ENCODE measurements at places on chromosomes 16 and 17. TPM values are rescaled to one million over a fixed set of nuclear protein-coding genes. Genes with fewer than 3 reads are reported as not detected.

Gene TOM1L2
- 77.1 TPM for total RNA-seq

Gene TMEM170A
- 33.0 TPM for total RNA-seq

Gene MEIOB
- 105 TPM for total RNA-seq

Gene STX1B
- total RNA-seq: 5.4 TPM

Gene MRPS7
- 87.4 TPM for total RNA-seq

Gene PRAC2
- total RNA-seq: 9.5 TPM

Gene CCDC144A
- total RNA-seq: not detected

Gene BCAR1
- 124 TPM for total RNA-seq

Gene XAF1
- not detected for total RNA-seq

Gene TSPOAP1
- total RNA-seq: not detected

Gene ARL5C
- not detected for total RNA-seq

Gene TBC1D3K
- total RNA-seq: 0.43 TPM

Gene TBC1D3H
- total RNA-seq: not detected

Gene KRTAP9-9
- total RNA-seq: not detected

Gene CDK5R1
- 3.3 TPM for total RNA-seq

Gene BRD7
- total RNA-seq: 55.5 TPM

Gene NAT9
- 31.0 TPM for total RNA-seq

Gene GPR142
- total RNA-seq: not detected

Gene TMEM11
- 34.4 TPM for total RNA-seq

Gene GJC1
- 71.0 TPM for total RNA-seq

Gene PLXDC1
- total RNA-seq: 4.7 TPM

Gene CACNG1
- total RNA-seq: not detected

Gene ZNRF1
- 21.2 TPM for total RNA-seq

Gene ZNF385C
- 1.8 TPM for total RNA-seq

Gene HOXB5
- not detected for total RNA-seq

Gene IRX5
- total RNA-seq: not detected

Gene CLEC10A
- total RNA-seq: not detected

Gene TBC1D28
- not detected for total RNA-seq

Gene FBXO39
- total RNA-seq: not detected

Gene ABCC11
- 0.12 TPM for total RNA-seq

Gene GAS2L2
- not detected for total RNA-seq

Gene TMEM88
- not detected for total RNA-seq

Gene AGRP
- not detected for total RNA-seq

Gene SLFN12L
- not detected for total RNA-seq

Gene RNFT1
- total RNA-seq: 9.4 TPM

Gene PMM2
- 36.3 TPM for total RNA-seq

Measured in G401 (cell line).